ENCODE measurements at places on chromosomes 11 and 22.

DNA sequence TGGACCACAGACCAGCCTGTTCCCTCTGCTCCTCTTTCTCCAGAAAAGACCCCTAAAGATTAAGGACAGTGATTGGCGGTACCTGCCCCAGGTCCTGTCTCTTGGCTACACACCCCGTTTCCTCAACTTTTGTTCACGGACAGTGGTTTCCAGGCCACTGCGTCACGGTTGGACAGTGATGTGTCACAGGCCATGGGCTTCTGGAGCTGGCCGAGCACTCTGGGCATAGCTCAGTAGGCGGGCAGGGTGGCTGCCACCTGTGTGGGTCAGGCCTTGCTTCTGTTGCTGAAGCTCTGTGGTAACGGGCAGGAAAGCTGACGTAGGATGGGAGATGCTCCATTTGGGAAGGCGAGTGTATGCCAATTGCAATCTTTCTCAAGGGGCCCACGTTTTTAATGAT is 13.6 kb downstream of the TUB start:
- DNase-seq: no peak

- no peak for DNase-seq
Observed at GRCh38 chr22:28004021-28004420, 85.0 kb upstream of the PITPNB start.

DNA sequence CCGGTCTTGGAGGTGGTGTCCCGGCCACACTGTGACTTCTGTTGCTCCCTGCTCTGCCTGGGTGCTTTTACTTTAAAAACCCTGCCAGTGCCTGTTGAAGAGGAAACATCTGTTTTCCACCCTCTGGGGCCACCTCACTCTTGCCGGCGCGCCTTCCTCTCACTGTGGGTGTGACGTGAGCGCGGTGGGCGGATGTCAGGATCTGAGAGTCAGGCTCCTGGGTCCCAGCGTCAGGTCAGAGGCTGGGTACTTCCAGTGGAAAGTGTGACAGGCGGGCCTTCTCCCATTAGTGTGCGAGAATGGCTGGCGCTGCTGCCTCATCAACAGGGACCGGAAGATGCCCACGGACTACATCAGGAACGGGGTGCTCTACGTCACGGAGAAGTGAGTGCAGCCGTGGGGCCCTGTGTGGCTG is 54.2 kb downstream of the GRAMD4 start:
- peak; percentile 95 for DNase-seq

GRCh38 chr11:75264356-75264755 is 23.8 kb downstream of the TPBGL start:
- DNase-seq: peak; percentile 11

- DNase-seq: peak; percentile 13
Observed at GRCh38 chr11:74680703-74681531, 50.3 kb downstream of the CHRDL2 start.

DNA sequence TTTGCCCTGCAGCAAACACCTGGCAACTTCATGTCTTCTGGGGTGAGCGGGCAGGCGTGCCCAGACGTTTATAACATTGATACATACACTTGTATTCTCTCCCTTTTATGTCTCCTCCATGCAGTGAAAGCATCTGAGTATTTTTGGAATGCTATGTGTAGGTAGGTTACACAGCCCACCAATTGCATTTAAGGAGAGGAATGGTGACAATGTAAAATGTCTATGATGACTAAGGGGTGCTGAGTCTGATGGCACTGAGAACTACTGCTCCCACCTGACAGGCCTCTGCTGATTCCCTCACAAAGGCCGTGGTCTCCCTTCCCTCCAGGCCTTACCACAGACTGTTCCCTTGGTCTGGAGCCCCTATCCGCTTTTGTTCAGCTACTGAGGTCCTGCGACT is 22.9 kb upstream of the RASL10A start:
- no peak for DNase-seq

- no peak for DNase-seq
Observed at GRCh38 chr11:129225190-129225589, 33.1 kb upstream of the ARHGAP32 start.

GRCh38 chr22:33710326-33710725 is 209.9 kb downstream of the LARGE1 start:
- DNase-seq: no peak

DNA sequence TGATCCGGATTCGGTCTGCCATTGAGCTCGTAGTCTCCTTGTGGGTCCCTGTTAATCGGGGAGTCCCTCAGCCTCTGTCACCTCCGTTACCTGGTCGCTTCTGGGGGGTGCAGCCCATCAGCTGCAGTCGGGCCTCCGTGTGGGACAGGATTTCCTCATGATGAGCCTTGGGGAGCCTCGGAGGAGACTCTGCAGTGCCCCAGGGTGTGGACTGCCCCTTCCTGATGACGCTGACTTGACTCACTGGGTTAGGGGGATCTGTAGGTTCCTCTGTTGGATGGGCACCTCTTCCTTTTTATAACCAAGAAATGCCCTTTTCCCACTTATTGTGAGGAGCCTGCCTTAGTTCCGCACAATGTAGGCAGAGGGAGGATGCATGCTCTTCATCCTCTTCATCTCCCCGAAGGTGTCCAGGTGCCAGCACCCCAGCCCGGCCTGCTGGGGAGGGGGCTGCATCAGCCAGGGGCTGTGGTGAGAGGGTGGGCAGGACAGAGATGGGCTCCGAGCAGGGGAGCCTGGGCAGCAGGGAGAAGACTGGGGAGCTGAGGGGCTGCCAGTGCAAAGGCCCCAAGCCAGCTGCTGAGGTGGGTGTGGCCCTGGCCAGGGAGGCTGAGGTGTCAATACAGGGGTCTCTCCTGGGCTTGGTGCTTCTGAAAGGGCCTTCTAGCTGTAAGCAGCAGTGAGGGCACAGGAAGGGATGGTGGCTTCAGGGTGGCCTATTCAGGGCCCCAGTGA is 13.5 kb upstream of the TTLL8 start:
- no peak for DNase-seq

DNA sequence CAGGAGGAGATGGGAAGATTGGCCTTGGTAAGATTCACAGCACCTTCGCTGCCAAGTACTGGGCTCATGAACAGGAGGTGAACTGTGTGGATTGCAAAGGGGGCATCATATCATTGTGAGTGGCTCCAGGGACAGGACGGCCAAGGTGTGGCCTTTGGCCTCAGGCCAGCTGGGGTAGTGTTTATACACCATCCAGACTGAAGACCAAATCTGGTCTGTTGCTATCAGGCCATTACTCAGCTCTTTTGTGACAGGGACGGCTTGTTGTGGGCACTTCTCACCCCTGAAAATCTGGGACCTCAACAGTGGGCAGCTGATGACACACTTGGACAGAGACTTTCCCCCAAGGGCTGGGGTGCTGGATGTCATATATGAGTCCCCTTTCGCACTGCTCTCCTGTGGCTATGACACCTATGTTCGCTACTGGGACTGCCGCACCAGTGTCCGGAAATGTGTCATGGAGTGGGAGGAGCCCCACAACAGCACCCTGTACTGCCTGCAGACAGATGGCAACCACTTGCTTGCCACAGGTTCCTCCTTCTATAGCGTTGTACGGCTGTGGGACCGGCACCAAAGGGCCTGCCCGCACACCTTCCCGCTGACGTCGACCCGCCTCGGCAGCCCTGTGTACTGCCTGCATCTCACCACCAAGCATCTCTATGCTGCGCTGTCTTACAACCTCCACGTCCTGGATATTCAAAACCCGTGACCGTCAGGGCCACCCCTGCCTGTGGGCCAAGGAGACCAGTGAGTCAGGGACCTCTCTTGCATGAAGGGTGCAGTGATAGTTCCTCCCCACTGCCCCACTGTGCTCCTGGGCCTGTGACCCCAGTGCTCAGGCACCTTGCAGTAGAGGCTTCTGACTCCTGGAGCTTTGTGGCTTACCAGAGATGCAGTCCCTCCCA is 83.6 kb downstream of the BCR start:
- DNase-seq: peak; percentile 59

- DNase-seq: no peak
Observed at GRCh38 chr22:50310031-50310722, 2.7 kb upstream of the PLXNB2 start.

- no peak for DNase-seq
Observed at GRCh38 chr11:77392842-77393241, 81.1 kb downstream of the PAK1 start.

DNA sequence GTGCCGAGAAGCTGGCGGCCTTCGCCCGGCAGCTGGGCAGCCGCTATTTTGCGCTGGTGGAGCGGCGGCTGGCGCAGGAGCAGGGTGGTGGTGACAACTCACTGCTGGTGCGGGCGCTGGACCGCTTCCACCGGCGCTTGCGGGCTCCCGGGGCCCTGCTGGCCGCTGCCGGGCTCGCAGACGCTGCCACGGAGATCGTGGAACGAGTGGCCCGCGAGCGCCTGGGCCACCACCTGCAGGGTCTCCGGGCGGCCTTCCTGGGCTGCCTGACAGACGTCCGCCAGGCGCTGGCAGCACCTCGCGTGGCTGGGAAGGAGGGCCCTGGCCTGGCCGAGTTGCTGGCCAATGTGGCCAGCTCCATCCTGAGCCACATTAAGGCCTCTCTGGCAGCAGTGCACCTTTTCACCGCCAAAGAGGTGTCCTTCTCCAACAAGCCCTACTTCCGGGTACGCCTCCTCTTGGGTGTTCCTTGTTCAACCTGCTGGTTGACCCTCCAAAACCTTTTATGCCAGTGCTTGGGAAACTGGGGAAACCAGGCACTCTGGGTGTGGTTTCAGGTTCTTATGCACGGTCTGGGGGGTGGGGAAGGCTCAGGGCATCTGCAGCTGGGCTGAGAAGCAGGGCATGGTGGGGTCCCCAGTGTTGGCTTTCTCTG is 3.1 kb upstream of the TM7SF2 start:
- DNase-seq: no peak

GRCh38 chr22:35377735-35378134 is 3.2 kb upstream of the HMOX1 start:
- no peak for DNase-seq

GRCh38 chr11:134333312-134333711 is 1.5 kb downstream of the GLB1L2 start:
- peak; percentile 19 for DNase-seq

GRCh38 chr11:72824020-72824419 is 9.8 kb downstream of the ATG16L2 start:
- no peak for DNase-seq

GRCh38 chr11:36375353-36376008 is 79.4 kb downstream of the PRR5L start:
- no peak for DNase-seq

DNA sequence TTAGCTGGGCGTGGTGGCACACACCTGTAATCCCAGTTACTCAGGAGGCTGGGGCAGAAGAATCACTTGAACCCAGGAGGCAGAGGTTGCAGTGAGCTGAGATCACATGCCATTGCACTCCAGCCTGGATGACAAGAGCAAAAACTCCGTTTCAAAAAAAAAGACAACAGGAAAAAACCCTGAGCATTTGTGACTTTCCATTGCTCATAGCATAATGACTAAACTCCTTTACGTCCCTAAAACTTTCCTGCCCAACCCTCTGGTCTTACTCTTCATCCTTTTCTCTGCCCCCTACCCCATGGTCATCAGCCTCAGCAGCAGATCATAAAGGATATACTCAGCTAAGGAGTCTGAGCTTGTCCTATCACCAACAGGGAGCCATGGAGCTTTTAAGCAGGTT is 6.8 kb upstream of the LDLRAD3 start:
- DNase-seq: no peak

GRCh38 chr11:119791701-119792151 is 62.7 kb upstream of the NECTIN1 start:
- peak; percentile 7 for DNase-seq

DNA sequence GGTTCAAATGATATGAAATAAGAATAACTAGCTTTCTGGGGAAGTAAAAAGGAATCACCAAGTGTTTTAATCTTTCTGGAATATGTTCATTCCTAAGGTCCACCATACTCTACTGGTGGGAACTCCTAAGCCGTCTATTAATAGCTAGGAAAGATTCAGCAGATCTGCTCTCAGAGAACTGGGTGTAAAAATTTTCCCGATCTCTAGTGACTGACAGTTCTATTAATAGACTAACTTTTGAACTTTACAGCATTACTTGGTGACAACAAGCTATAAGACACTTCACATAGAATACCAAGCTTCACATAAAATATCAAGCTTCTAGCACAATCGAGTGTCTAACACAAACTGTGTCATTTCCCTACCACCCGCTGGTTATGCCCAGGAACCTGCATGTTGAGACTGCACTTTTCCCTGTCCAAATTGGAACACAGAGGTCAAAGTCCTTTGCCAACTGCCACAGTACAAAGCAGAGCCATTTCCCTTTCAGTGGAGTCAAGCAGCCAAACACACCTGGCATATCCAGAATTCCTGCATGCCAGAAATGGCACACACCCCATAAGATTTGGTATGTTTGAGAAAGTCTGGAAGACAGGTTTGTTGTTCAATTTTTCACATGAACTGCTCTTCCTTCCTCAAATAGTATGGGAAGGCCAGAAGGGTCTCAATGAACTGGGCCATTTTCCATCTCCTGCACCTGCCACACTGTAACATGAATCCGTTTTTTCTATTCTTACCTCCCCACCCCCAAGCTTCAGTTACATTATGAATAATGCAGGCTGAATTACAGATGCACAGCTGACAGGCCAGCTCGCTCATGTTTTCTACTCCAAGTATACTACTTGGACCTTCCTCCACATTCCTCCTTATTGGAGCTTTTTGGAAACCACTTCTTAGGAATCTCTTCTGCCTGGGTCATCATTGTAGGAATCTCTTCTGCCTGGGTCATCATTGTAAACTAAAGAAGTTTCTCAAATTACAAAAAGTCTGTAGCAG is 3.7 kb downstream of the OSBP start:
- DNase-seq: no peak

DNA sequence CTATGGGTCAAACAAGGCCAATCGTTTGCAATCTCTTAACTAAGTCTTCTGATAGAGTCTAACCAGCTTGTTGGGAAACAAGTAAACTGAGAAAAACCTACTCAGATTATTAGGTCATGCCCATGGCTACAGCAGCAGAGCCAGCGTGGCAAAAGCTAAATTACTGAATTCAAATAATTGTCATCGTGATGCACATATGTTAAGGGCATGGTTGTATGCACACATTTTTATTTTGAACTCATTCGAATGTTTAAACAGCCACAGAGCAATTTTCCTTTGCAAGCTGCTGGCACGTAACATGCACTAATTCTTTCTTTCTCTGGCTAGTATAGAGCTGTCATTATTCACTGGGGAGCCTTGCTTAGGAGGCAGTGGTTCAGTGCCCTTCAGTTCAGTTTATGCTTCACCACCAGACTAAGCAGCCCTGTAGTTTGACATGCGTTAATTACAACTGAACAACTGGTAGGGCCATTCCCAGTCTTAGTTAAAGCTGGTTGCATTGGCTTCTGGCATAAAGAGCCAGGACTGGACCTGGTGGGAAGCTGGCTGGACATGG is 396.4 kb downstream of the METTL15 start:
- no peak for DNase-seq

GRCh38 chr11:2590965-2591754 is 108.6 kb downstream of the KCNQ1OT1 start:
- no peak for DNase-seq

All from activated naive CD4-positive, alpha-beta T cell treated with anti-CD3 and anti-CD28 coated beads, Interleukin-2, amount 10 ng/mL, durations not matched to agents 7 days and 5 days (primary cell).